ENCODE measurements at places on chromosomes 6 and 20. TPM values are rescaled to one million over a fixed set of nuclear protein-coding genes. Genes with fewer than 3 reads are reported as not detected.

- DNase-seq = no peak
Measured at GRCh38 chr6:155079985-155080452, 84.9 kb downstream of the TIAM2 start.

PPIL6 gene
- 0.27 TPM for total RNA-seq

- DNase-seq = peak; percentile 89
Measured at GRCh38 chr6:77292564-77293546, 170.4 kb downstream of the HTR1B start.

VAPB gene
- total RNA-seq = 57.3 TPM

DNA sequence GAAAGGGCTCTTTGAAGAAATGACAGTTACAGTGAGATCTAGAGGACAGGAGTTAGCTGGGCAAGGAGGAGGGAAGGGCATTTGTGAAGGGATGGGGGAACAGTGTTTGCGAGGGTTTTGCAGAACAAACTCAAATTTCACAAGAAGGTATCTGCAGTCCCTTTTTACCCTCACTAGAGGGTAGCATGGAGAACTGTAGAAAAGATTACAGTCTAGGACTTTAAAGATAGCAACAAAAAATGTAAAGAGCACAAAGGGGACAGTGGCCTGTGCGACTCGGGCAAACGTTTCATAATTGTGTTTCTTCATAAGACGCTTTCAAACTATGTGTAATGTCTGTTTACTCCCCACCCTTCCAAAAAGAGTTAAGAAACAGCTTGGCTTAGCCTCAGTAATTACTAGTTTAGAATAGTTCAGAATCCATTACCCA, 21.2 kb upstream of the ASXL1 start:
- DNase-seq = no peak

DNA sequence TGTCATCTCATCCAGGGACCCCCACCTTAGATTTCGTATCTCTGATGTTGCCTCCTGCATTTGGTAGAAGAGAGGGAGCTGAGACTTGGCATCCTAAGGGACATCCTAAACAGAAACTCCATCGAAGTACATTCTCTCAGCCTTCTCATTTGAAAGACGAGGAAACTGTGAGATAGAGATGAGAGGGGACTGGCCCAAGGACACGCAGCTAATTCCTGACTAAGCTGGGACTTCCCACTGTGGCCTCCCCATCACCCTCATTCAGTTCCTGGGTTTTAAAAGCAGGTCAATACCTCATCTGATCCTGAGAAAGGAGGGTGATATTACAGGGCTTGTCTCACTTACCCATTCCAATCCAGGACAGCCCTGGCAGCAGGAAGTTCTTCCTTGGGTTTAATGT, 855 bp upstream of the WFDC5 start:
- no peak for DNase-seq

- DNase-seq = no peak
Measured at GRCh38 chr20:34311118-34312023, 8.2 kb upstream of the AHCY start.

TMEM244 gene
- not detected for total RNA-seq

- no peak for DNase-seq
Measured at GRCh38 chr6:122930252-122931180, 65.5 kb upstream of the CLVS2 start.

DNA sequence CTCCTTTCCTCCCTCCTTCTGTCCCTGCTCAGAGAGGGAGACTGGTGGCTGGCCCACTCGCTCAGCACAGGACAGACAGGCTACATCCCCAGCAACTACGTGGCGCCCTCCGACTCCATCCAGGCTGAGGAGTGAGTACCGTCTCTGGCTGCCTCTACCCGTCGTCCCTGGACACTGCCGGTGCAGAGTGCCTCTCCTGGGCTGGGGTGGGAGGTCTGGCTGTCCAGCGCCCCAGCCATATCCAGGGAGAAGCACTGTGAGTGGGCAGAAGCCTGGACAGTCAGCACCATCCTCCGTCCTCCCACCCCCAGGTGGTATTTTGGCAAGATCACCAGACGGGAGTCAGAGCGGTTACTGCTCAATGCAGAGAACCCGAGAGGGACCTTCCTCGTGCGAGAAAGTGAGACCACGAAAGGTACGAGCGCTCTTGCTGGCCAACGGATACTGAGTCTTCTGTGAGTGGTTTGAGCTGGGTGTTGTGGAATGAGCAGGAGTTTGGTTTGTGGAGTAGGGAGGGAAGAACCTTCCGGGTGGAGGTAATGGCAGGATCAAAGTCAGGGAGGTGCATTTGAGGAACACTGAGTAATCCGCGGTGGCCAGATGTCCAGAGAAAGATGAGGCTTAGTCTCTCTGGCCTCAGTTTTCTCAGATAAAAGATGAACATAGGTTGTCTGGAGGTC, 48.1 kb downstream of the SRC start:
- DNase-seq = no peak

DNA sequence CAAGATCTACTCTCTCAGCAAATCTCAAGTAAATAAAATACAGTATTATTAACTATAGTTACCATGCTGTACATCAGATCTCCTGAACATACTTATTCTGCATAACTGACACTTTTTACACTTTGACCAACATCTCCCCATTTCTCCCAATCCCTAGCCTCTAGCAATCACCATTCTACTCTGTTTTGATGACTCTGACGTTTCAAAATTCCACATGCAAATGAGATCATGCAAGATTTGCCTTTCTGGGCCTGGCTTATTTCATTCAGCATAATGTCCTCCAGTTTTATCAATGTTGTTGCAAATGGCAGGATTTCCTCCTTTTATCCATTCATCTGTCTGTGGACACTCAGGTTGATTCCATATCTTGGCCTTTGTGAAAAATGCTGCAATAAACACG, 266.3 kb downstream of the RFPL4B start:
- no peak for DNase-seq

COQ3 gene
- total RNA-seq = 7.9 TPM

DNA sequence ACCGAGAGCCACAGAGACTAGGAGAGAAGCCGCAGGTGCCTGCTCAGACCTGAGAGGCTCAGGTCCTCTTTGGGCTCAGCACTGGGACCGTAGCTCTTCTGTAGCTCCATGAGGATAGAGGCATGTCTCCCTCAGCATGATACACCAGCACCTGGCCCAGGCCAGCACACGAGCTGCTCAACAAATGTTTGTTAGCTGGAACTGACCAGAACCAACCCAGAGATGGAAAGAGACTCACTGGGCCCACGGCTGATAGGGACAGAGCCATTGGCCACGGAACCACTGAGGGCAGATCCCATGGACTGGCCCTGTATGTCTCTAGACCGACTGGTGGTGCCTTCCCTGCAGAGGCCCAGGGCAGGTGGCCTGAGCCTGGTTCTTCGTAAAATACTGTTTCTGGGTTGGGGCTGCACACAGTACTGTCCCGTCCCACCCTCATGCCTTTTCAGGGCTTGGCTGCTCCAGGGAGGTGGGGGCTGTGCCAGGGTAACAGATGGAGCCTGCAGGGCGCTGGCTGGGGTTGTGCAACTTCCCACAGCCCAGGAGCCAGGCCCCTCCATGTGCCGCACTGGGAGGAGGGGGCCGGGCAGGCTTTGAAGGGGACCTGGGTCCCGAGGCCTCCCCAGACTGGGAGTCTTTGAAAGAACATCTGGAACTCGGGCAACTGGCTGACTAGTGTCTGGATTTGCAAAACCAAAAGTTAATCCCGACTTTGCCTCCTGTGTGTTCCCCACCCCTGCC, 5.2 kb downstream of the C20orf204 start:
- DNase-seq = no peak

- DNase-seq = no peak
Measured at GRCh38 chr20:16145919-16146318, 427.3 kb downstream of the KIF16B start.

- DNase-seq = peak; percentile 91
Measured at GRCh38 chr6:106527979-106528378, 101.3 kb downstream of the RTN4IP1 start.

RNF182 gene
- 0.76 TPM for total RNA-seq

- no peak for DNase-seq
Measured at GRCh38 chr6:41561931-41562911, 16.0 kb downstream of the FOXP4 start.

DNA sequence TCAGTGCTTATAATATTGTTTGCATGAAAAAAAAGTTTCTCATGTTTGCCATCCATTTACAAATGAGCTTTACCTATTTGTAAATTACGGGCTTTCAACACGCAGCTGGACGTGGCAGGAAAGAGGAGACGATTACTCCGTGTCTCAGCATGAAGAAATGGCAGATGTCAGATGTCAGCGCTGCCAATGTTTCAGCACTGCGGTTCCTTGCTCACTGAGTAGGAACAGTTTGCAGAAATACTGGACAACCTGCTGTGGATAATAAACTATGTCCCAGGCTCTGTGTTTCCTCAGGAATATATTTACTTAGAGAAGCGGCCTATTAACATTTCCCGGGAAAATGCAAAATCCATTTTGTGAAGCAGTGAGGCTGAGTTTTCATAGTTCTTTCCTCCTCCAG, 22.7 kb downstream of the RAMACL start:
- DNase-seq = no peak

DNA sequence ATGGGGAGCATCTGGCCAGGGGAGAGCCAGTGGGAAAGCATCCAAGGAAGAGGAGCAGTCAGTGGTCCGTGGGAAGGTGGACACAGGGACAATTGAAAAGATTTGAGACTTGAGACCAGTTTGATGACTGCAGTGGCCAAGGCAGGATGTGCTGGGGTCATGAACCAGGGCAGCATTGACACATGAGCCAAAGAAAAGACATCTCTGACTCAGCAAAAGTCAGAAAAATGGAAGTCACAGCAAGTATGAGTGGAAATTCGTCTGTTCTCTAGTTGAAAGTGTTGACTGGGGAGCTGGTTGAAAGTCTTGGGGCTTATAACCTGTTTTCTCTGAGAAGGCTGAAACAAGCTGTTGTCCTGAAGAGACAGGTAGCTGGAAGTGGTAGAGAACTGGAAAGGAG, 31.3 kb downstream of the RAB22A start:
- peak; percentile 5 for DNase-seq

EFCAB8 gene
- total RNA-seq = not detected

DNA sequence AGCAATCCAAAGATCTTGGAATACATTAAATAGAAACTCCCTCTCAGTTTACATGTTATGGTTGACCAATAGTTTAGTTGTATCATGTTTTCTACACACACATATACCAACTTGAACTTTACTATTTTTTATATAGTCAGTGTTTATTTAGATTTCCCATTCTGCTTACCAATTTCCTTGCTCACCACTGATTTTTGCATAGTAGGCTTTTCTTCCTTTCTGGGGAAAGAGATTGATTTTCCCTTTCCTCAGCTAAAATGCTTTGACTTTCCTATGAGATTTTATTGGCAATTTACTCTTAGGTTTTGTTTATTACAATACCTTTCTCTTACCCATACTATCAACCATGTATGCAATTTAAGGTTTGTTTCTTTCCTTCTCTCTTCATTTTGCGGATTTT, 665.6 kb downstream of the PTPRT start:
- no peak for DNase-seq

GRCh38 chr6:21915707-21916260, 322.2 kb downstream of the SOX4 start:
- peak; percentile 29 for DNase-seq

PSMB1 gene
- 243 TPM for total RNA-seq

DNA sequence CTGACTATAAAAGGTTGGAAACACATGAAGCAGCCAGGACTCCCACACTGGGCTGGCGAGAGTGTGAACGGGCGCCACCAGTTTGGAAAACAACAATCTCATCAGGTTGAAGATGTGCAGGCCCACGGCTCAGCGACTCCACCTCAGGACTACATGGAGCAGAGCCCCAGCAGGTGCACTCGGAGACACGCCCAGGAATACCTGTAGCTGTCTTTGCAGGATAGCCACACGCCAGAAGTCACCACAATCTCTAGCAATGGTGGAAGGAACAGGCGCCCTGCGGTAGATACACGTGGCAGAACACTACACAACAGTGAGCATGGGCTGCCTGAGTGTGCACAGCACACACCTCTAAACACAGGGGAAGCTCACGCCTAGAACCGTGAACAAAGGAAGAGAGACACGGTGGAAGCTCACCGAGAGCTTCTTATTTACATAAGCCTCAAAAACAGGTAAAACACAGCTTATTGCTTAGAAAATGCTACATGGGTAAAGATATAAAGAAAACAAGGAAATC, 28.7 kb upstream of the RPS6KA2 start:
- no peak for DNase-seq

GRCh38 chr6:31768363-31769257, 6.2 kb downstream of the SAPCD1 start:
- no peak for DNase-seq

PAQR8 gene
- 3.1 TPM for total RNA-seq

- DNase-seq = no peak
Measured at GRCh38 chr6:108618623-108619152, 58.0 kb downstream of the FOXO3 start.

- no peak for DNase-seq
Measured at GRCh38 chr6:131393433-131393832, 179.6 kb upstream of the ARG1 start.

RING1 gene
- total RNA-seq = 49.1 TPM

GRCh38 chr6:105495515-105495914, 92.6 kb upstream of the PREP start:
- no peak for DNase-seq

DNA sequence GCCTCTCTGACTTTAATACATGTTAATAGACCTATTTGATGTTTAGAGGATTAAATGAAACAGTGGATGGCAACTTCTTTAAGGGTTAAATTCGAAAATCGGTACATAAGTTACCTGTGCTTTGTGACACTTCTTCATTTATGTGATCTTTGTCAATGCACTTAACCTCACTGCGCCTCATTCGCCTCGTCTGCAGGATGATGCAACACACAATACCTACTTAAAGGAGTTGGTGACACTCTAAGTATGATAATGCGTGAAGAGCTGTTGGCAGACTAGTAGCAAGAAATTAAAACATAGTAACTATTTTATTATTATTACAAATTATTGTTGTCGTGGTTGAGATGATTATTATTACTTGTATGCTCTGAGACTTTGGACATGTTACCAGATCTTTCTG, 92.8 kb downstream of the TSHZ2 start:
- no peak for DNase-seq

GRCh38 chr20:25020901-25021301, 28.4 kb upstream of the APMAP start:
- no peak for DNase-seq

PROCR gene
- 31.7 TPM for total RNA-seq

SLC35B3 gene
- total RNA-seq = 25.1 TPM

- no peak for DNase-seq
Measured at GRCh38 chr20:21901470-21902275, 196.2 kb downstream of the PAX1 start.

ZC2HC1B gene
- not detected for total RNA-seq

- no peak for DNase-seq
Measured at GRCh38 chr20:18663932-18664331, 76.1 kb downstream of the DTD1 start.

RAB32 gene
- 84.8 TPM for total RNA-seq

GRCh38 chr6:17972074-17972952, 15.1 kb downstream of the KIF13A start:
- no peak for DNase-seq

- no peak for DNase-seq
Measured at GRCh38 chr6:104614394-104614793, 245.3 kb downstream of the HACE1 start.

MTHFD1L gene
- 60.0 TPM for total RNA-seq

GRCh38 chr6:7086488-7086887, 21.3 kb upstream of the RREB1 start:
- no peak for DNase-seq

Data from HFFc6 (cell line).